ENCODE measurements at places on chromosomes 12 and 14.
A peak's percentile ranks its signal among the peaks of the same experiment; 100 is the strongest.

GRCh38 chr12:46944771-46945170 is 119.0 kb upstream of the SLC38A4 start:
- no peak for DNase-seq

- no peak for DNase-seq
These were observed 30.7 kb downstream of the CRADD start for GRCh38 chr12:93707836-93708235.

DNA sequence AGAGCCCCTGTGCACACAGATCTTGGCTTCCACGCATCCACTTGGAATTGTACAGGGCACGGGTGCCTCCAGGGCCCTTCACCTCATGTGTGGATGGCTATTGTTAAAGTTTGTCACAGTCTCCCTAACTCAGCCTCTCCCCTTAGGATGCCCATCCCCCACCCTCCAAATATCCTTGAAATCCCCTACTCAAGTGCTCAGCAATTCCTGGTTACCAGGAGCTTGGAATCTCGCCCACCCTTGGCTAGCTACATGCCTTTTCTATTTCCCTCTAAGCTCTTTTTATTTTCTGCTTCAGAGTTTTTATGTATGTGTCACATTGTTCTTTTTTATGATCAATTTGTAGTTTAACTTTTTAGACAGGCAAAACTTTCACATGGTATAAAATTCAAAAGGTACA is 13.0 kb upstream of the NR1H4 start:
- DNase-seq = no peak

DNA sequence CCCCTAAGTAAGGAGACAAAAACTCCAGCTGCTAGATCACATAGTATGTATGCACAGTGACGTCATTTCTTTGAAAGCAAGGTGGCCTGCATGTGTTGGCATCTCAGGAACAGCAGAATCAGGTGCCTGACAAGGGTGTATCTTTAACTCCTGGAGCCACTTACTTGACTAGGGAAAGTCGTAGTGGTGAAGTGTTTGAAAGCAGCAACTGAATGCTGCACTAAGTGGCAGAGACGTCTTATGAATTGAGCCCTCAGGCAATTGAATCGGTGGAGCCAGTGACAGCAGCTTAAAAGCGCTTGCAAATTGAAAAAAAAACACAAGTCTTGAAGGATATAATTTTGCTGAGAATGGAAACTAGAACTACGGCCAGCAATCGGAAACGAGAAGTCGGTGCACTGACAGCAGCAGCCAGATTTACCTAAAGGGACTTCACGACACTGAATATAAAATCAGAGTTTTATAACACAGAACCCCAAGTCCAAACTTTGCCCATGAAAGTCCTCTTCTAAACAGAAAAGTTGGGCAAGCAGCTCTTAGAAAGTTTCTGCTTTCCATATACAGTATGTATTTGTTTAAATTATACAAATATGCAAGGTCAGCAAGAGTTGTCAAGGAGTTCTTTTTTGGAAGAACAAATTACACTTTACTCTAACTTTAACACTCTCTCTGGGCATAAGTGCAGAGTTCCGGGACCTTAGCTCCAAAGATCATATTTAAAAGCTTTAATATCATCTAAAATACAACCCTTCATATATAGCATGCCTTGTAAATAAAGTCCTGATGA is 1.1 kb downstream of the IGF1 start:
- no peak for DNase-seq

DNA sequence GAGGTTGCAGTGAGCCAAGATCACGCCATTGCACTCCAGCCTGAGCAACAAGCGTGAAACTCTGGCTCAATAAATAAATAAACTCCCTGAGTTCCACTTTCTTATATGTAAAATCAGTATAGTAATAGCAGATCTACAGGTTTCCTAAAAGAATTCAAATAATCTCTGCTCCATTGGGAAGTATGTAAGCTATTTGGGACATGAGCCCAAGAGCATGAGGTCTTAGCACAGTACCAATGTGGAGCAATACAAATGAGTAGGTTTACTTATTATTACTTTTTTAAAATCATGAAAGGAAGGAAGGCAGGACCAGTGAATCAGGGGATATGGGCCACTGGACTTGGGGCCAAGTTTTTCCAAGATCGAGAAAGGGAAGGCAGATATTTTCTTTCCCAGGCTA is 216.9 kb upstream of the DIO2 start:
- no peak for DNase-seq

GRCh38 chr12:43292699-43293098 is 259.3 kb downstream of the ADAMTS20 start:
- DNase-seq = no peak

- no peak for DNase-seq
These were observed 513 bp downstream of the HOXC11 start for GRCh38 chr12:53973236-53974042.

DNA sequence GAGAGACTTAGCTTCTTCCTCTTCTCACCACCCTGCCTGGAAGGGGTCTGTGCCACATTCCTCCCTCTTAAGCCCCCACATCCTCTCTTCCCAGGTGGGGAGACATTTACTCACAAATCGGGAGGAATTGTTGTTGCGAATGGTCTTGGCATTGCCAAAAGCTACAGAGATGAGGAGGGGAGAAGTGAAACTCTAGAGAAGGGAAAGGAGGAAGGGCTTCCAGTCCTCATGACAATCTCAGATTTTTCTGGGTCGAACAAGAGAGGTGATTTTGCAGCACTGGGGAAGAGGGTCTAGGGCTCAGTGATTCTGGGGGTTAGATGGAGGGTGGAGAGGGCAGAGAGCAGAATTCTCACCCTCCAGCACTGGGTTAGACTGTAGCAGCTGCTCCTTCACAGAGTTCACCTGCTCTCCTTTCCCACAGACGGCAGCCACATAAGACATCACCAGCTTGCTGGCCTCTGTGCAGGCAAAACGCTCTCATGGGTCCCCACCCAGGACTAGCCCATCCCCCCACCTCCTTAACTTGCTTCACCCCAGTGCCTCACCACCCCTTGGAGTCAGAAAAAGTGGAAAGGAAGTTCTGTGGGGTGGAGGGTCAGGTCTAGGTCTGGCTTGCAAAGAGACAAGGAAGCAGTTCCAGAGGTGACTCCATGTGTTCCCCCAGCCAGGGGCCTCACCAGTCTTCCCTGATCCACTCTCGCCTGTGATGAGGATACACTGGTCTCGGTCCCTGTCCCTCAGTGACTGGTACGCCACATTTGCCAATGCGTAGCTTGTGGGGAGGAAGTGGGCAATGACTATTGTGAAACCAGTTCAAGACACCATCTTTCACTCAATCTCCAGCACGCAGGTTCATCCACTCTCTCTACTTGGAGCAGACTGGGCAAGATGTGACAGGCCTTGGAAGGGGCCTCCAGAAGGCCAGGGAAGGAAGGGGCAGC is 2.7 kb downstream of the MYO1A start:
- DNase-seq = peak; percentile 73

DNA sequence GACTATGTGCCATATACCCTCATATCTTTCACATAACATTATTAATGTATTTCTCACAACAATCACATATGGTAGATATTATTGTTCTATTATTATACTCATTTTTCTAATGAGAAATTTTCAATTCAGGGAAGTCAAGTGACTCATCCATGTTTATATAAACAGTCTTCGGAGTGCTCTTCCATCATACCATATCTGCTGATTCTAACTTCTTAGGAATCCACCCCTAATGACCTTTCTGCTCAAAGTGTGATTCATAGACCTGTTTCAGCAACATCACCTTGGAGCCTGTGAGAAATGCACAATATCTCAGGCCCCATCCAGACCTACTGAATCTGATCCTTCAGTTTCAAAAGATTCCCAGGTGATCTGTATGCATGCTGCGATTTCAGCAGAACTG is 39.8 kb upstream of the OVCH1 start:
- no peak for DNase-seq

DNA sequence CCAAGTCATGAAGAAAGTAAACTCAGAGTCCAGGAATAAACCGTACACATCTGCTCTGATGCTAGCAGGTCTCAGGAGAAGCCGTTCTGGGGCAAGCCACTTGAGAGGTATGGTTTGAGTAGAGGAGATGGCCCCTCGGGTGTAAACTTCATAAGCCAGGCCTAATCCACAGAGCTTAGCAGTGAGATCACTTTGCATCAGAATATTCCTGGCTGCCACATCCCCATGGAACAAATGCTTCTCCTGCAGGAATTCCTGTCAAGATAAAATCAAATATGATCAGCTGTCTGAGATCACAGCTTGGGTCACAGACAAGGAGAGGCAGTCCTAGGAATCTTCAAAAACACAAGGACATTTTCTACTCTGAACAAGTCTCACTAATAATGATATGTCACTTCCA is 11.2 kb upstream of the MAGOHB start:
- no peak for DNase-seq

DNA sequence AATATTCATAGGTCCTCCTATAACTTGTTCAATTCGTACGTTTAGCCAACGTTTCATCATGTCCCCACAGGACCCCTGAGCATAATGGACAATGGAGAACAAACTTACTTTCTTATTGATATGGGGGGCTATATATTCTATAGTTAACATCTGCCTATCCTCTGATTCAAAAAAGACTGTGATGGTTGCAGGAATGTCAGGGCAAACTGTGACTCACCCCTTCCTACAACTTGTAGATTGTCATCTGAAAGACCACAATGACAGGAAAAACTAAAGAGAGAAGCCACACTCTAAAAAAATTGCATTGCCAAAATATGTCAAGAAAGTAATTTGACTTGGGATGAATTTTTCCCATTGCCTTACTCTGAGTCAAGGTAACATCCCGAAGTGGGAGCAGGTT is 50.8 kb downstream of the CATSPERB start:
- no peak for DNase-seq

GRCh38 chr14:102589761-102590290 is 2.6 kb upstream of the RCOR1 start:
- no peak for DNase-seq

GRCh38 chr14:96145116-96145864 is 59.3 kb upstream of the BDKRB2 start:
- no peak for DNase-seq

- DNase-seq = peak; percentile 41
These were observed 11.7 kb upstream of the RAD51AP1 start for GRCh38 chr12:4526923-4527546.

GRCh38 chr12:130835011-130835410 is 4.0 kb downstream of the STX2 start:
- peak; percentile 50 for DNase-seq
